ENCODE measurements at places on chromosomes 3 and 15. TPM values are rescaled to one million over a fixed set of nuclear protein-coding genes. Genes with fewer than 3 reads are reported as not detected.

OR5K1 gene
- not detected for total RNA-seq

LDHAL6B gene
- total RNA-seq = not detected

GRCh38 chr3:81955878-81956277, 194.4 kb upstream of the GBE1 start:
- no peak for DNase-seq

DNA sequence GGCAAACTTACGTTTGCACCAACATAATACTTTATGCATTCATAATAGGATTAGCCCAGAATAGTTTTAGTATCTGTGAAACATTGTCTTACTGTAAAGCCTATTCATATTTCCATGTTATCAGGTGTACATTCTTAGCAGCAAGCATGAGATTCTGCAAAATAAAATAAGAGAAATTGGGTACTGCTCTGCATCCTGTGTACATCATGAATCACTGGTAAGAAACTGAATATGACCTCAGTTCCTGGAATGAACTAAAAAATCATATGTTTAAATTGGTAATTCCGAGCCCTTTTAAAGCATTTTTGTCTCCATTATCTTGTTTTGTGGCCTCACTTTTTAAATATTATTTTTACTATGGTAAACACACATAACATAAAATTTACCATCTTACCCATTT, 605.1 kb downstream of the ROBO1 start:
- DNase-seq = no peak

GRCh38 chr15:68921926-68922325, 8.4 kb upstream of the SPESP1 start:
- no peak for DNase-seq

- no peak for DNase-seq
Measured at GRCh38 chr3:116716490-116716889, 6.9 kb downstream of the TUSC7 start.

All from activated CD8-positive, alpha-beta T cell treated with anti-CD3 and anti-CD28 coated beads, Interleukin-2, amount 10 ng/mL, durations not matched to agents 7 days and 5 days (primary cell).